ENCODE measurements at places on chromosomes 1 and 21.

GRCh38 chr1:77762072-77762476 is 2.4 kb upstream of the USP33 start:
- DNase-seq, result no peak

DNA sequence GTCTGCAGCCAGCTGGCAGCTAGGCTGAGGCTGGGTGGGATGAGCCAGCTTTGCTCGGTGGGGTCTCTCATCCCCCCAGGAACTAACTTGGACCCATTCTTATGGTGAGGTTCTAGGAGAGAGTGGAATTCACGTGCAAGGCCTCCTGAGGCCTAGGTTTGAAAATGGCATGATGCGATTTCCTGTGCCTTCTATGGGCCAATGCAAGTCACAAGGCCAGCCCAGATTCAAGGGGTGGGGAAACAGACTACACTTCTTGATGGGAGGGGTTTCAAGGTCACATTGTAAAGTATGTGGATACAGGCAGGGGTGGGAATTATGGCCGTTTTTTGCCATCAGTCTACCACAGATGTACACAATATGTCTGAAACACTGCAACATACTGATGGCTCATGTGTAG is 48.3 kb downstream of the HTR6 start:
- no peak for DNase-seq

GRCh38 chr1:61254634-61255357 is 172.4 kb downstream of the NFIA start:
- DNase-seq, result no peak

DNA sequence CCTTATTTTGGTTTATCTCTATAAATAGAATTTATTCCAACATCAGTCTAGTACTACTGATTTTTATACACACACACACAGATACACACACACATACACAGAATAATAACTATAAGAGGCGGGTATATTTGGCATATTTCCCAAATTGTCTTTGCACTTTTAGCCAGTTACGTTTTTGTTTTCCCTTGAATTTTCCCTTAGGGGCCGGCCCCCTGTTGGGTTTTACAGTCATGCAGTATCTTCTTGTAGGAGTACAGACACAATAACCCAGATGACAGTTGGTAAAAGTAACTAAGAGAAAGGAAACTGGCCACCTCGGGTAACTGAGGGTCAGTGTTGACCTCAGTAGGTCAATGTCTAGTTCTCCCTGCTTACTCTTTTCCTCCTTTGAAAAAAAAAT is 50.9 kb downstream of the DISP1 start:
- no peak for DNase-seq

- DNase-seq, result no peak
These were observed 480.4 kb downstream of the SIPA1L2 start for GRCh38 chr1:232149287-232150201.

DNA sequence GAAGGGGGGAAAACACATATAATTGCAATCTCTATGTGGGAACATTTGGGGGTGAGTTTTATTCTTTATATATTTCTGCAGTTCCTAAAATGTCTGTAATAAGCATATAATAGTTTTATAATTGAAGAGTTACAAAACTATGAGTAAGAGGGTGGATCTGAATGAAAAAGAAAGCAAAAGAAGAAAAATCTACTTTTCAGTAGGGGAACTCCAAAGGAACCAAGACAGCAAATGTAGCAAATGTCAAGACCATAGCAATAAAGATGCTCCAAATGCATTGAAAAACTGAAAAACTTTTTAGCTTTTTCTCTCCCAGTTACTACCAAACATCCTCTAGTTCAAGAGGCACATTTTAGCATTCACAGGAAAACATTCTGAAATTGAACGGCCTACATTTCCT is 434.8 kb downstream of the LMO4 start:
- DNase-seq, result no peak
